ENCODE measurements at places on chromosomes 2 and 18.
A peak's percentile ranks its signal among the peaks of the same experiment; 100 is the strongest.

DNA sequence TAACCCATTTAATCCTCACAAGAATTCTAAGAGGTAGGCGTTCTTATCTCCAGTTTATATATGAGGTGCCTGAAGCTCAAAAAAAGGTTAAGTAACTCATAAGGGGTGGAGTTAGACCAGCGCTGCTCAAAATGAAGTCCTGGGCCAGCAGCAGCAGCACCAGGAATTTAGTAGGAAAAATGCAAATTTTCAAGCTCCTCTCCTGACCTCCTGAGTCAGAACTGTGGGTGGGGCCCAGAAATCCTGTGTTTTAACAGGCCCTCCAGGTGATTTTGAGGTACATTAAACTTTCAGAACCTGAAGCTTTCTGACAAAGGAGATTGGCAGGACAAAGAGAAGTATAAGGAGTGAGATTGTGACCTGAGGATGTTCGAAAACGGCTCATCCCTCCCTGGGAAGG, 66.0 kb upstream of the CCDC85A start:
- DNase-seq: no peak

DNA sequence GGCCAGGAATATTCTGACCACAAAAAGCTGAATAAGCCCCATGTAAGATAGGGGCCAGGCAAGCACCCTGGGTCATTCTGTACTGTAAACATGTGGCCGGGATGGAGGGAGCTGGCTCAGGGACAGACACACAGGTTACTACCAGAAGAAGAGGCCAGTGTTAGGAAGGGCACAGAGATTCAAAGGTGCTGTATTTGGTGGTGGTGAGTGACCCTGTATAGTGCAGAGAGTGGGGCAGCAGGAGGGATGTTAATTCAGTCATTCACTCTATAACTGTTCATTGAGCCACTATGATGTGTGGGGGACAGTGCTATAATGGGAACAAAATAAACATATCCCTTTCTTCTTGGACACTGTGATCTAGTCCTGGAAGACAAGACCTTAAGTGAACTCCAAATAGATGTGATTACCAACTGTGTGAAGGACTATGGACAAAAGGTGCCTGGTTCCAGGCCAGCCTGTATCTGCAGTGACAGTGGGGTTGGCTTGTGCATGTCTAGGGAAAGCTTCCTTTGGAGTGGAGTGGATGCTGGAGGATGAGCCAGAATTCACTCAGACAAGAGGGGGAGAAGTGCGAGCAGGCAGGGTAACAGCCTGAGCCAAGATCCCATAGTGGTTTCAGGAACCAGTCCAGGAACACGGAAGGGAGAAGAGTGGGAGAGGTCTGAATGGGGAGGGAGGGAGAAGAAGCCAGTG, 8.3 kb downstream of the MOCOS start:
- DNase-seq: no peak

- no peak for DNase-seq
Measured at GRCh38 chr2:30354621-30355020, 92.4 kb upstream of the LCLAT1 start.

DNA sequence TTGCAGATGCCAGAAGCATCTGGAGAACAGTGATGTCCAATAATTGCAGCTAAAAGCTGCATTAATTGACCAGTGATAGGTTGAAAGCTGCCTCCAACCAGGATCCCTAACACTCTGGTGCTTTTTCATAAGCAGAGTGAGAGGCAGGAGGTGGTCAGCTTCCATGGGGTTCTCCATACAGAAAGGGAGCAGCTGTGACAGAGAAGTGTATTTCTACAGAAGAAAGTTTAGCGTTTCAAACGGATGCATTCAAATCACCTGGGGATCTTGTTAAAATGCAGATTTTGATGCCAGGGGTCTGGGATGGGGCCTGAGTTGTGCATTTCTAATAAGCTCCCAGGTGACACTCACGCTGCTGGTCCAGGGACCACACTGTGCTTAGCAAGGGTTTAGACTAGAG, 216.5 kb upstream of the NRP2 start:
- DNase-seq: no peak

DNA sequence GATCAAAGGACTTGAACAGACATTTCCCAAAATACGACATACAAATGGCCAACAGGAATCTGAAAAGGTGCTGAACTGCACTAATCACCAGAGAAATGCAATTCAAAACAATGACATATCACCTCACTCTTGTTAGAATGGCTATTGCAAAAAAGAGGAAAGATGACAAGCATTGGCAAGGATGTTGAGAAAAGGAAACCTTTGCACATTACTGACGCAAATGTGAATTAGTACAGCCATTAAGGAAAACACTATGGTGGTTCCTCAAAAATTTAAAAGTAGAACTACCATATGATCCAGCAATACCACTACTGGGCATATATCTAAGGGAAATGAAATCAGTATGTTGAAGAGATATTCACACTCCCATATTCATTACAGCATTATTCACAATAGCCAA, 57.7 kb upstream of the ASPRV1 start:
- DNase-seq: no peak

DNA sequence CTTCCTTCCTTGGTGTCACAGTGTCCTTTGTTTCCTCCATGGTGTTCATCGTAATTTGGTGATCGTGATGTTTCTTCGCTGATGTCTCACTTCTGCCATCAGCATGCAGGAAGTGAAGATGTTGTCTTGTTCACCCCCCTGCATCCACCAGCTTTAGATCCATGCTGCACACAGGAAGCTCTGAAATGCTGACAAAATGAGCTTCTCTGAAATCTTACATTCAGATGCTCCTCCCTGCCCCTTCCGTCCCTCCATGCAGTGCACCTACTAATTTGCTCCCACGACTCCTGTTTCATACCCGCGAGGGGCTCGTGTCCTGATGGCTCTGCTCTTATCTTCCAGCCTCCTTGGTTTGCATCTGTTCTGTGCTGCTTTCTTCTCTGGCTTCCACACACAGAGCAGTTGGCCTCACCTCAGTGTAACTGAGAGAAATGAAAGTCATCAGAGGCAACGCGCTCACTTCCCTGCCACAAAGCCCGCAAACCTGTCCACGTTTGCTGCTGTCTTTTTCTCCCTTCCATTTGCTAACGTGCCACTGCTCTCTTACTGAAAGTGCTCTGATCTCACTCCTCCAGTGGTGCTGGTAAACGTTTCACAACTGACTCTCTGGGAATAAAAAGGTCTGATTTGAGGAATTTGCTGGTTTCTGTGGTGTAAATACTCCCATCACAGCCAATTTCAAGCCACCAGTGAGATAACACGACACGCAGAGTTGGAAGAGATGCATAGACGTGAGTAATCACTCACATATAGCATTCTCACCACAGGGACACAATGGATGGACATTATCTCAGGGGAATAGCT, 41.0 kb upstream of the MGAT4A start:
- DNase-seq: peak; percentile 88

DNA sequence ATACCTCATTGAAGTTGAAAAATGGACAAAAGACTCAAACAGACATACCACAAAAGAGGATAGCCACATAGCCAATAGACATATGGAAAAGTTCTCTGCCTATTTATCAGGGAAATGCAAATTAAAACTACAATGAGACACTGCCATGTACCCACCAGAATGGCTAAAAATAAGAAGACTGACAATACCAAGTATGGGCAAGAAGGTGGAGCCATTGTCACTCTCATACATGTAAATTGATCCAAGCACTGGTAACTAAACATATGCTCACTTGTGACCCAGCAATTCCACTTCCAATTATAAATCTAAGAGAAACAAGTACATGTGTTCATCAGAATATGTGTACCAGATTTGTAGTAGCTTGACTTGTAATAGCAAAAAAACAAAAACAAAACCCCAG, 4.6 kb downstream of the LOXHD1 start:
- no peak for DNase-seq

DNA sequence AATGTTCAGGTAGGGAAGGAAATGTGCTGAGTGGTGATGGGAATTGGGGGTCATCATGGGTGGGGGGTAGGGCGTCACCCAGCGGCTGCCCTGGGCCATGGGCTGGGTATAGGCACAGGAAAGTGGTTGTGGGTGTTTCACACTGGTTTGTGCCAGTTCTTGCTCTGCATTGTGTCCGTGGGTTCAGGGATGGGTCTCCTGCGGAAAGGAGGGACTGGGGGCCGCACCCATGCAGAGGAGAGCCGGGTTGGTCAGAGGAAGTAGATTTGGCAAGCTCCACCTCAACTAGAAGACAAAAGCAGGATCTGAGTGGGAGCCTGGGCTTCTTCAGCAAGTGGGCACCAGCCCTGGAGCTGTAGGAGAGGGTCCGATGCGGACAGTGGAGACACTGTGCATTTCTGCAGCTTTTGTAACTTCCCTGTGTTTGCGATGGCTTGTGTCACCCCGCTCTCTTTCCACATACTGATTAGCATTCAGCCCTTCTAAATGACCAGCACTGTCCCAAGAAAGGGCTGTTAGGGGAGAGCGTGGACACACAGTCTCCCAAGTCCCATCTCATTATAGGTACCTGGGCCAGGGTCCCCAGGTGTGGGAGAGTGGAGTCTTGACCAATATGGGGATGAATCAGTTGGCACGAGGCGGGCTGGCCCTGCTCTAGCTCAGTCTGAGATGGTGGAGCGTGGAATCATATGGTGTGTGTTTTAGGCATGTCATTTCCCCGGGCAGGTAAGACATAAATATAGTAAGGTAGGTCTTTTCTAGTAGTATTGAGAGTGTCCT, 67.2 kb downstream of the LRRFIP1 start:
- no peak for DNase-seq

GRCh38 chr2:238254095-238254723, 14.4 kb upstream of the HES6 start:
- no peak for DNase-seq
